ENCODE measurements at places on chromosomes 4 and X.

GRCh38 chr4:56914336-56914735, 6.6 kb downstream of the REST start:
- no peak for DNase-seq

- peak; percentile 65 for DNase-seq
Measured at GRCh38 chrX:47311932-47312774, 58.2 kb upstream of the ZNF157 start.

DNA sequence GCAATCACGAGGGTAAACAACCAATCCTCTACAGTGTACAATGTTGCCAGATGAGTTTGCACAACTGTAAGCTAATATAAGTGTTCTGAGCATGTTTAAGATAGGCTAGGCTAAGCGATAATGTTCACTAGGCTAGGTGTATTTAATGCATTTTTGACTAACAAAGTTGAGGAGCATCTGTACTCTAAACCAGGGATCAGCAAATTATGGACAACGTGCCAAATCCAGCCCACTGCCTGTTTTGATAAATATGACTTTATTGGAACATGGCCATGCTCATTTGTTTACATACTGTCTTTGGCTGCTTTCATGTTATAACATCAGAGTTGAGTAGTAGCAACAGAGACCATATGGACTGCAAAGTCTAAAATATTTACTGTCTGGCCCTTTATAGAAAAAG, 46.3 kb upstream of the ARHGEF6 start:
- DNase-seq, result peak; percentile 25

GRCh38 chr4:83370640-83370906, 35.9 kb upstream of the HPSE start:
- DNase-seq, result no peak

- DNase-seq, result peak; percentile 13
Measured at GRCh38 chr4:184097241-184097605, 120.5 kb downstream of the ENPP6 start.

- DNase-seq, result no peak
Measured at GRCh38 chr4:168247603-168248002, 70.9 kb downstream of the DDX60 start.

- DNase-seq, result no peak
Measured at GRCh38 chr4:186627226-186627865, 72.0 kb upstream of the MTNR1A start.

DNA sequence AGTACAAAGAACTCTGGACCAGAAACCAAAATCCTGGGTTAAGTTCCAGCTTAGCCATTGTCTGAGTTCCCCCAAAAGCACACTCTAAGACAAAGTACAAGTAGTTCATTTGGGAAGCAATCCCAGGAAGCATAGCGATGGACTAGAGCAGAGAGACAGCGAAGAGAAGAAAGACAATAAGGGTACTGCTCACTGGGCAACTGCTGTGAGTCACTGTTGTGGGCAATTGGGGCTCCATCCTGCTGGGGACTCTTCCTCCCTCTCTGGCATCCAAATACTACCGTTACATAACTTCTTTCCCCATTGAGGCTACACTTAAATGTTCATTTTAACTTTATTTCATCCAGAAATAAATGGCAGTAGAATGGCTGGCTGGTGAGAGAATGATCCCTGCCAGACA, 14.1 kb downstream of the SRPX start:
- DNase-seq, result no peak

DNA sequence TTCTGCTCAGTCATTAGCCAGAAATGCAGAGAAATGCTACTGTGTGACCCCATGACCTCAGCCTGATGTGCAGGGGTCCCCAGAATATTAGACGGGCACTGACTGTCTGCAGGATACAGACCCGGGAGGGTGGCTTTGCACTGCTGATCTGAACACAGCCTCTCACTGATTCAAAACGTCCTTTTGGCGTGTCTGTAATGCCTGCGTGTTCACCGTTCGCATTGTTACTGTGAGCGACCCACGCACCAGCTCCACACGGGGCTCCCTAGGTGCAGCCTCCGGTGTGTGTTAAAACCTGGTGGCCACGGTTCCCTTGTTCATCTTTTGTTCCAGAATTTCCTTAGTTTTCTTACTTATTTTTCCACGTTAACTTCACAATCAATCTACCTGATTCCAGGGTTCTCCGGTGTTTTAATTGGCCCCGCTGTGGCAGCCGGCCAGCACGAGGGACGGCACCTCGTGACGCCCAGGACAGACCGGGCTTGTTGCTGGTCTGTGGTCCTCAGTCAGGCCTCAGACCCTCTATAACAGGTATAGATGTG, 32.0 kb upstream of the SPON2 start:
- no peak for DNase-seq

GRCh38 chr4:15586066-15586465, 69.1 kb downstream of the FBXL5 start:
- DNase-seq, result no peak

Measured in hematopoietic multipotent progenitor cell treated with erythropoietin and hydrocortisone succinate and interleukin-3 and kit ligand, for 8 days (in vitro differentiated cells).